Sigmoid colon (tissue), 7 donors: ENCODE measurements at places on chromosomes 13 and 19. TPM values are rescaled to one million over a fixed set of nuclear protein-coding genes. Genes with fewer than 3 reads are reported as not detected.
A peak's percentile ranks its signal among the peaks of the same experiment; 100 is the strongest.

GRCh38 chr13:103431856-103432255, 365.6 kb upstream of the SLC10A2 start:
- H3K4me1 ChIP-seq = no peaks in the 10 kb centered on the region
- H3K27me3 ChIP-seq = no peaks in the 10 kb centered on the region
- no peaks in the 10 kb centered on the region for H3K36me3 ChIP-seq

- no peak overlapping the region for H3K27ac ChIP-seq
- no peak for DNase-seq
- no peak overlapping the region for H3K4me3 ChIP-seq
- peaks cover 64% of the 10 kb centered on the region for H3K36me3 ChIP-seq
Measured at GRCh38 chr13:72774019-72774418, 7.7 kb downstream of the DIS3 start.

DNA sequence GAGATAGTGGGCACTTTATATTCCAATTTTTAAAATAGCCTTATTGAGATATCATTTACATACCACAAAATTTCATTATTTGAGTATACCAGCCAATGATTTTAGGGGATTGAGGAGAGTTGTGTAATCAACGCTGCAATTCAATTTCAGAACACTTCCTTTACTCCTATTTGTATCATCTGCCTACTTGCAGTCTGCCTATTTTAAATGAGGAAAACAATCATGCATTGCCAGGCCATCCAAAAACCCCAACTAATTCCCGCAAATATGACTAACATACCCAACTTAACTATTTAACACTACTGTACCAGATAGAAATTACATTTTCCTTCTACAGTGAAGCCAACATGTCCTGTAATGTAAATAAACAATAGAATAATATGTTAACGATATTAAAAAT, 26.7 kb downstream of the CAB39L start:
- H3K36me3 ChIP-seq = no peaks in the 10 kb centered on the region
- H3K4me3 ChIP-seq = no peak overlapping the region
- DNase-seq = no peak
- H3K27me3 ChIP-seq = no peaks in the 10 kb centered on the region

- H3K27me3 ChIP-seq = no peaks in the 10 kb centered on the region
- no peak overlapping the region for H3K4me3 ChIP-seq
- no peak for DNase-seq
Measured at GRCh38 chr19:34327851-34328250, 37.1 kb upstream of the GPI start.

DNA sequence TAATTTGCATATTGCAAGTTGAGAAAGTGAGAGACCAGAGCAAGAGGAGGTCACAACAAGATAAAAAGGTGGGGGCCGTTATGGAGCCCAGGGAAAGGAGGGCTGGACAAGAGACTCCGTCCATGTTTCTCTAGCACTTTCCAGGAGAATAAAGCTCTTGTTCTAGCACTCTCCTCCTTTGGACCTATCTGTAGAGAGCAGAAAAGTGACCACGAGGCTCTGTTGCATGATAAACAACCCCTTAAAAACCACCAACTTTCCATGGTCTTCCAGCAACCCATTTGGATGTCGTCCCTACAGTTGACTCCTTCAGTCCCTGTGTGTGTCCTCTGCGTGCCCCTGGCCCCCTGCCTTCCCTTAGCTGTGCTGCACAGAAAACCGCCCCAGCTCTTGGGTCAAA, 4.1 kb upstream of the ARL11 start:
- no peak overlapping the region for H3K4me3 ChIP-seq
- H3K27ac ChIP-seq = no peak overlapping the region
- H3K27me3 ChIP-seq = no peaks in the 10 kb centered on the region
- DNase-seq = no peak
- H3K4me1 ChIP-seq = no peaks in the 10 kb centered on the region

DNA sequence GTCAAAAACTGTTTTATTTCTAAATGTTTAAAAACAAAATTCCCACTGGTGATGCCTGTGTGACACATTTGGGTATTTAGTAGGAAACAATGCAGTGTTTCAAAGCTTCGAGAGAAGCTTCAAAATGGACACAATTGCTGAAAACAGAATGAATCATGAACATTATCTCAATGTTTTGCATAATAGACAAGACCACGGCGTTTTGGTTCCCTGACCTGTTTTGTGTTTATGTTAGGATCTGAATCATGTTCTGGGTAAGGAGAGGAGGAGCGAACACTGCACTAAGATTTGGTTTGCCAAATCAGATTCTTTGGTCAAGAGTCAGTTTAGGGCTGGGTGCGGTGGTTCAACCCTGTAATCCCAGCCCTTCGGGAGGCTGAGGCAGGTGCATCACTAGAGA, 42.2 kb downstream of the IFT88 start:
- H3K4me3 ChIP-seq = no peak overlapping the region
- DNase-seq = no peak
- no peaks in the 10 kb centered on the region for H3K4me1 ChIP-seq
- H3K27ac ChIP-seq = no peak overlapping the region
- no peaks in the 10 kb centered on the region for H3K27me3 ChIP-seq

GRCh38 chr19:45641274-45642105, 2.3 kb upstream of the EML2 start:
- peak; percentile 79 for DNase-seq
- H3K27ac ChIP-seq = peak overlapping the region; percentile 69
- peak overlapping the region; percentile 27 for H3K4me3 ChIP-seq

GRCh38 chr19:5261156-5261890, 79.3 kb downstream of the PTPRS start:
- no peaks in the 10 kb centered on the region for H3K4me1 ChIP-seq
- no peak for DNase-seq
- H3K27ac ChIP-seq = no peak overlapping the region
- H3K4me3 ChIP-seq = no peak overlapping the region

- H3K4me1 ChIP-seq = no peaks in the 10 kb centered on the region
- no peak overlapping the region for H3K4me3 ChIP-seq
- no peaks in the 10 kb centered on the region for H3K27me3 ChIP-seq
- H3K27ac ChIP-seq = no peak overlapping the region
- no peaks in the 10 kb centered on the region for H3K36me3 ChIP-seq
- no peak for DNase-seq
Measured at GRCh38 chr13:57491318-57491717, 140.2 kb upstream of the PCDH17 start.

DNA sequence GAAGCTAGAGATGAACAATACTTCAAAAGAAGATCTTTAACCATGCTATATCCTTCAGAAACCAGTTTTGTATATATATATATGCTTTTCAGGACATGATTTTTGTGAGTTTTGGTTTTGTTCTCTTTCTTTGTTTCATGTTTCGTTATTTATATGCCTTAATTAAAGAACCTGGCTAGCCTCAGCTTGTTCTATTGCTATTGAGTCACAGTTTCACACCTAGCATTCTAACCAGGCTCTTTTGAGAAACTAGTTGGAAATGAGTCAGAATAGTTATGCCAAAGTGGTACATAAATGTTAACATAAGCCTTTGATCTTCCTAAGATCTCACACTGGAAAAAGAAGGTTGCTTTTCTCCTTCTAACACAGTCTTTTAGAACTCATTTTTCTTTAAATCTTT, 1925.2 kb downstream of the OLFM4 start:
- H3K27ac ChIP-seq = no peak overlapping the region
- H3K4me3 ChIP-seq = no peak overlapping the region
- no peak for DNase-seq
- no peaks in the 10 kb centered on the region for H3K27me3 ChIP-seq
- H3K4me1 ChIP-seq = no peaks in the 10 kb centered on the region

- H3K4me3 ChIP-seq = no peak overlapping the region
- no peak overlapping the region for H3K27ac ChIP-seq
- peaks cover 51% of the 10 kb centered on the region for H3K27me3 ChIP-seq
- no peaks in the 10 kb centered on the region for H3K36me3 ChIP-seq
- DNase-seq = no peak
Measured at GRCh38 chr19:1309977-1310852, 24.5 kb downstream of the EFNA2 start.

DNA sequence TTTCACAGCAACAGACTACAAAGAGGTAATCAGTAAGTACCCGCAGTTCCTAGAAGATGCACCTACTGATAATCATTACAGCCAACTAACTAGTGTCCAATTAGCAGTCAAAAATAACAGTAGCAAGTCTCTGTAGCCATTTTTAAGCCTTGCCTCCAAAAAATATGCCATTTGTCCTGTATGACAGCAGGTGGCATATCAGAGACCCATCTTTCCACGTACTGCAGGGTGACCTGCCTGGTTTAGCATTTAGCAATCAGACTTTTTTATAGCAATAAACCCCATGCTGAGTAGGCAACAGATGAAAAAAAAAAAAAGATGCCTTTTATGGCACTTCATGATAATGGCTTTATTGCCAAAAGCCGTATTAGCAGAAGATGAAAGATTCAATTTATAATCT, 155.3 kb upstream of the LSM14A start:
- no peaks in the 10 kb centered on the region for H3K36me3 ChIP-seq
- no peak overlapping the region for H3K27ac ChIP-seq
- DNase-seq = no peak
- H3K4me3 ChIP-seq = no peak overlapping the region
- no peaks in the 10 kb centered on the region for H3K4me1 ChIP-seq

GRCh38 chr13:34422956-34423355, 519.1 kb upstream of the NBEA start:
- H3K4me1 ChIP-seq = no peaks in the 10 kb centered on the region
- H3K4me3 ChIP-seq = no peak overlapping the region
- no peaks in the 10 kb centered on the region for H3K36me3 ChIP-seq
- no peak for DNase-seq

- H3K27ac ChIP-seq = no peak overlapping the region
- DNase-seq = no peak
- H3K27me3 ChIP-seq = no peaks in the 10 kb centered on the region
- H3K4me3 ChIP-seq = no peak overlapping the region
- no peaks in the 10 kb centered on the region for H3K36me3 ChIP-seq
Measured at GRCh38 chr19:39936622-39937021, 2.2 kb upstream of the FCGBP start.

Gene PGLYRP2
- total RNA-seq = not detected

Gene SIAH3
- not detected for total RNA-seq

Gene SGCG
- total RNA-seq = 0.95 TPM

Gene ZNF486
- total RNA-seq = 4.2 TPM

Gene ATP5F1D
- 74.7 TPM for total RNA-seq

Gene UNC13A
- 0.68 TPM for total RNA-seq

Gene SRRM5
- 1.1 TPM for total RNA-seq
